ENCODE measurements at places on chromosomes 1 and 21. TPM values are rescaled to one million over a fixed set of nuclear protein-coding genes. Genes with fewer than 3 reads are reported as not detected.

TFF2 gene
- not detected for total RNA-seq

KCNH1 gene
- total RNA-seq, result not detected

GRCh38 chr1:210618369-210618768 lies 289.7 kb downstream of the HHAT start:
- no peak for DNase-seq

GRCh38 chr1:23692308-23692871 lies 784 bp downstream of the RPL11 start:
- DNase-seq, result no peak

GRCh38 chr1:2534687-2535441 lies 4.8 kb upstream of the HES5 start:
- no peak for DNase-seq

- DNase-seq, result no peak
Measured at GRCh38 chr1:119347858-119348257, 20.7 kb upstream of the HAO2 start.

DNA sequence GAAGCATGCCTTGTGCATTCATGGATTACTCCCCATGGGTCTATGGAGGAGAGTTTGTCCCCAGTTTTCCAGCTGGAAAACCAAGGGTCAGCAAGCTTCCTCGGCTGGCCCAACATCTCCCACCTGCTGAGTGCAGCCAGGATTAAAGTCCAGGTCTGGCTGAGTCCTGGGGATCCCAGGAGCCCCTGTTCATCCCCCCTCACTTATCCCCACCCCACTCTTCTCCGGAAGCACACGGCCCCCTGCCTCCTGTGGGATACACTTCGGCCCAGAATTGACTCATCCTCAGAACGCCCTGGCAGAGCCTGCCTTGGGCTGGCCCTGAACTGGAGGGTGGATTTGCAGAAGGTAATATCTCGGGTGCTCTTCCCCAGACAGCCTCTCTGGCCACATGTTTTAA lies 276.1 kb downstream of the NPHP4 start:
- no peak for DNase-seq
